ENCODE measurements at places on chromosomes 7 and 10.

GRCh38 chr10:74071157-74071556 is 73.2 kb downstream of the VCL start:
- peaks cover 9% of the 10 kb centered on the region for H3K36me3 ChIP-seq
- no peaks in the 10 kb centered on the region for H3K27me3 ChIP-seq
- no peak overlapping the region for H3K27ac ChIP-seq
- no peak for DNase-seq
- H3K4me3 ChIP-seq: no peak overlapping the region

DNA sequence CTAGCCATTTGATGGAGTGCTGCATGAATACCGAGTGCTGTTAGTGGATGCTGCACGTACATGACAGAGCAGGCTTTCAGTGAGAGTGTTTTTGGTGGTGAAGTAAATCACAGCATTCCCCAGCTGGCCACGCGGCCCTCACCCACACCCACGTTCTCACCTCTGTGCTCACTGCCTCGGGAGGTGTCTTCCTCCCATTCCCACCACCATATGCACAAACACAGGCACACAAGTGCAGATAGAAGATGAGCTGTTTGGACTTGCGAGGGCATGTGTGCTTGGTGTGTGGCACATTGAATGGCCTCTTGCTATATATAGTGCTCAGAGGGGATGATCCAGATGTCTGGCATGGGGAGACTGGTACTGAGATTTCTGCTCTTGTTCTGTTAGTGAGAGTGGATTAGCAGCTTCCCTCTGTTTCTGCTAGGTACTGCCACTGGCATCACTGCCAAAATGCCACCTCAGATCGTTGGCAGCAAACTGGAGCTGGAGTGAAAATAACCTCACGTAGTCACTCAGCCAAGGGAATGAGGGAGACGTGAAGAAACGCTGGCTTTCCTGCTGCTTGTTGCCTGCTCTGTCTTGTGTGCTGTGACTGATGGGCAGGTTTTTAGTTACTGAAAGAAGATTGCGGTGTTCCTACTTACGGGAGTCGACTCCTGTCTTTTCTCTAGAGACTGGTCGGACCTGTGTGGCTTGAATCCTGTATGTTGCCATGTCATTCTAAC is 19.1 kb downstream of the DNAJB6 start:
- no peak overlapping the region for H3K27ac ChIP-seq
- peaks cover 29% of the 10 kb centered on the region for H3K36me3 ChIP-seq
- no peak overlapping the region for H3K4me3 ChIP-seq
- no peaks in the 10 kb centered on the region for H3K27me3 ChIP-seq
- no peak for DNase-seq
- peaks cover 54% of the 10 kb centered on the region for H3K4me1 ChIP-seq

GRCh38 chr10:51878695-51879094 is 179.3 kb upstream of the CSTF2T start:
- H3K36me3 ChIP-seq: no peaks in the 10 kb centered on the region
- H3K4me1 ChIP-seq: no peaks in the 10 kb centered on the region
- no peak overlapping the region for H3K4me3 ChIP-seq
- no peak for DNase-seq
- no peak overlapping the region for H3K27ac ChIP-seq

DNA sequence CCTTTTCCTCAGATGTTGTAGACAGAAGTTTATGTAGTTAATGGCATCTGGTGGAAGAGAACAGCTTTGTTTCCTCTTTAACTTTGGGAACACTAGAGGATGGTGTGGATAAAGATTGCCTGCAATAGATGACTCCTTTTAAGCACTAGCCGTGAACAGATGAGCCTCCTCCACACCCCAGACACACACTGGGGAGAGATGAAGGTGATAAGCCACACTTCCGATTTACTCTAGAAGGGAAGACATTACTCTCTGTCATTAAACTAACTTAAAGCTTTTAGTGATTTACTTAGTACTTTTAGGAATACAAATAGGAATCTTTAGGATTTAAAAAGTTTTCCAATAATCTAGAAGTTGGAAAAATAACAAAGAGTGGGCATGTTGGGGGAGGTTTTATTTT is 6.8 kb downstream of the HSPA14 start:
- DNase-seq: no peak
- no peaks in the 10 kb centered on the region for H3K4me1 ChIP-seq
- peaks cover 35% of the 10 kb centered on the region for H3K36me3 ChIP-seq
- no peak overlapping the region for H3K27ac ChIP-seq
- H3K4me3 ChIP-seq: no peak overlapping the region

GRCh38 chr7:98126311-98127142 is 19.9 kb downstream of the LMTK2 start:
- DNase-seq: no peak
- no peak overlapping the region for H3K4me3 ChIP-seq
- H3K4me1 ChIP-seq: peaks cover 6% of the 10 kb centered on the region
- H3K36me3 ChIP-seq: no peaks in the 10 kb centered on the region
- no peaks in the 10 kb centered on the region for H3K27me3 ChIP-seq
- H3K27ac ChIP-seq: no peak overlapping the region

DNA sequence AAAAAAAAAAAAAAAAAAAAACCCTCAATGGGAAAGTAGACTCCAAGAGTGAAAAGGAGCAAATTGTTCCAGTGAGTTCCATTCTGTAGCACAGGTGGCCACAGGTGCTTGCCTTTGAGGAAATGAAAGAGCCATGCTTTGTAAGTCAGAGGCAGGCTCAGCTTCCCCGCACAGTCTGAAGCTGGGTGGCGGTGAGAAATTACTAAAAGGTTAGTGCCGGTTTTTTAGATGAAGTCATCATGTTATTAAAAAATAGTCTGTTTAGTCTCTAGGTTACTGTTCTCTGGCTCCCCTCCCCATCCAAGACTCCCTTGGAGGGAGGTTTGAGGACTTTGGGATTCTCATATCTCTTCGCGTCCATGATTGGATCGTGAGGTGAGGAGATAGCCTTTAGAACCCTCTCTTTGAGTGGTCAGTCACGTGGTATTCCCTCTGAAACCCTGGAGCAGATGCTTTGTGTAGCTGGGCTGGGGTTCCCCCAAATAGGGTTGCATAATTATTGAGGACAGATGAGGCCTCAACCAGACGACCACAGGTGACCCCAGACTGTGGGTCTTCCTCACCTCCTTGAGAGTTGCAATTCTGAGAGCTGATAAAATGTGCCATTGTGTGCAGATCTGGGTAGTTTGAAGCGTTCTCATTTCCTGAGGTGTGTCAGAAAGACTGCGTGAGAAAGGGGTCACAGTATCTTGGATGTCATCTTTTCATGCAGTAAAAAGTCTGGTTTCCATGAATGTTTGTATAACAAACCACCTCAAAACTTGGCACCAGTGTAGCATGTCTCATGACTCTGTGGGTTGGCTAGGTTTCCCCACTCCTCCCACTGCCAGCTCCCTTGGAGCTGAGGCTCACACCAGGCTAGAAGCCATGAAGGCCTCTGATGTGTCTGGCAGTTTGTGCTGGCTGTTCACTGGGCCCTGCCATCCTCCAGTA is 27.1 kb downstream of the OGDH start:
- peak; percentile 84 for DNase-seq
- H3K36me3 ChIP-seq: no peaks in the 10 kb centered on the region
- peaks cover 91% of the 10 kb centered on the region for H3K4me1 ChIP-seq
- no peak overlapping the region for H3K4me3 ChIP-seq

- H3K4me3 ChIP-seq: no peak overlapping the region
- no peak overlapping the region for H3K27ac ChIP-seq
- H3K36me3 ChIP-seq: no peaks in the 10 kb centered on the region
Measured at GRCh38 chr10:122567056-122567660, 6.6 kb downstream of the DMBT1 start.

DNA sequence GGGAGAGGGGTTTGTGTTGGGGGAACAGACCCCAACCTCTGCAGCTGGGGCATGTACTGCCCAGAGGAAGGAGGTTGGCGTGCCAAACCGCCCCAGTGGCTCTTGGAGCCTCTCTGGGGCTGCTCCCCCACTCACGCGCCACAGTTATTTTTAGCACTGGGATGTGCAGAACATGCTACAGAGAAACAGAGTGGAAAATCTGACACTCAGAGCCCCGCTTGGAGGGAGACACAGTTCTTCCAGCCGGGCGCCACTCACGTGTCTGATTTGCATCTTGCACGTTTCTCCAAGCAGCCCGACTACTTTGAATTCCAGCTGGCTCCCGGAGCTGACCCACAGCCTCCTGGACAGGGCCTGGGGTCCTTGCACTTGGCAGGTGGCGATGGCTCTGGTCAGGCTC is 182.0 kb downstream of the RPS24 start:
- H3K27ac ChIP-seq: no peak overlapping the region
- DNase-seq: no peak
- no peaks in the 10 kb centered on the region for H3K4me1 ChIP-seq
- H3K4me3 ChIP-seq: no peak overlapping the region
- H3K36me3 ChIP-seq: no peaks in the 10 kb centered on the region

DNA sequence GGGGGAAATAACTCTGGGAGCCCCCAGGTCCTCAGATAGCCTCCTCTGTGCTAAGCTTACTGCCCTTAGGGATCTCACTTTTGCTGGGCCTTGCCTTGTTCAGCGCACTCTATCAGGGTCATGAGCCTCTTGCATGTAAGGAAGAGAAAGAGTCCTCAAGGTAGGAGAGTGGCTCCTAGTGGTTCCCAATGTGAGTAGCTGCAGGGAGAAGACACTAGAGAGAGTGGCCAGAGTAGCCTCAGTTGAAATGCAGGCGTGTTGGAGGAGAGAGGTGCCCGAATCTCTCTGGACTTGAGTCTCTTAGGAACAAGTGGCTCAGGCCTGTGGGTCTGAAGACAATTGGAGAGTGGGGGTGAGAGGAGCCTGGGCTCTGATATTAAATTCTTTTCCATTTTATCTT is 94.3 kb upstream of the SORCS3 start:
- no peaks in the 10 kb centered on the region for H3K4me1 ChIP-seq
- no peak overlapping the region for H3K27ac ChIP-seq
- no peak overlapping the region for H3K4me3 ChIP-seq
- no peak for DNase-seq

DNA sequence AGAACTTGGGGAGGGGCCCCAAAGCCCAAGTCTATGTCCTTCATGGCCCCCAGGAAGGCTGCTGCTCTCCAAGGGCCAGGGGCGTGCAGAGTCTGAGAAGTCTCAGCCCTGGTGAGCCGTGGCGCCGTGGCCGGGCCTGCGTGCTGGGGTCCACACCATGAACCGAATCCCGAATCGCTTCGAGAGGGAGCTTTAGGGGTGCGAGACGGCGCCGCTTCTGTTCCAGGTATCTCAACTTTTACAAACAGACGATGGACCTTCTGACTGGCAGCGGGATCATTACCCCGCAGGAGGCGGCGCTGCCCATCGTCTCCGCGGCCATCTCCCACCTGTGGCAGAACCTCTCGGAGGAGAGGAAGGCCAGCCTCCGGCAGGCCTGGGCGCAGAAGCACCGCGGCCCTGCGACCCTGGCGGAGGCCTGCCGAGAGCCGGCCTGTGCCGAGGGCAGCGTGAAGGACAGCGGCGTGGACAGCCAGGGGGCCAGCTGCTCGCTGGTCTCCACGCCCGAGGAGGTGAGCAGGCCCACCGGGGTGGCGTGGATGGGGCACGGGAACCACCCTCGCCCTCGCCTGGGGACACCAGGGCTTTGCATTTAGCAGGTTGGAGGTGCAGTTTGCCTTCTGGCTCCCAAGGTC is 12.7 kb downstream of the STRA8 start:
- no peaks in the 10 kb centered on the region for H3K27me3 ChIP-seq
- H3K36me3 ChIP-seq: no peaks in the 10 kb centered on the region
- H3K4me3 ChIP-seq: no peak overlapping the region
- no peak overlapping the region for H3K27ac ChIP-seq
- DNase-seq: no peak
- no peaks in the 10 kb centered on the region for H3K4me1 ChIP-seq
